Ascending aorta (tissue), 2 donors: ENCODE measurements at places on chromosomes 3 and 15.

GRCh38 chr3:59152943-59153342 is 103.1 kb upstream of the CFAP20DC start:
- DNase-seq: no peak

GRCh38 chr3:36871379-36872126 is 73.3 kb downstream of the TRANK1 start:
- no peak for DNase-seq

- DNase-seq: no peak
Observed at GRCh38 chr3:43334976-43335375, 48.6 kb downstream of the SNRK start.

DNA sequence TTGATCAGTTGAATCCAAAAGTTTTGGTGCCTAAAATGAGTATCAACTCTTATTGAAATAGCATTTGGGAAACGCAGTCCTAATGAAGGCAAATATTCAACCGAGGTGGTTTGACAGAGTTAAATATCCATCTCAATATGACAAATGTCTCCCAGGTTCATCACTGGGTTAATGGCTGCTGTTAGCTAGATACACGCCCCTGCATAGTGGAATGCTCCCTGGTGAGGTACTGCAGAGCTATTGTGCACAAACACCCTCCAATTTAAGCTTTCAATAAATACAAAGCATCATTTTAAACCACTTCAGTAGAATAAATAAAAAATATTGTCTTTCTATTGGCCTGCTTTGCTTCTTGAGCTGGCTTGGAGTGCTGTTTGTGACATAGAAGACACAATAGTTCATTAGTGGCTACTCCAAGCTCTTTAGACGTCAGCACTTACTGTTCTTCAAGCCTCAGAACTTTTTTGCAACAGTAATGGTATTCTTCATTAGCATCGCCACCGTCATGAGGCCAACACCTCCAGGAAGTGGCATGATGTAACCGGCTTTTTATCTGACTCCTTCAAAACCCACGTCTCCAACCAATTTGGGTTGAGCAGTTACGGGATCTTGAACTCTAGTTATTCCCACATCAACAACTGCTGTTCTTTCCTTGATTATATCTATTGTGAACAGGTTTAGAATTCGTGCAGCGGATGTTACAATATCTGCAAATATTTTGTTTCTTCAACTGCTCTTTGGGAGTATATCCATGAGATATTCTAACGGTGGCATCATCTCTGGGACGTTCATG is 1159.6 kb upstream of the EPHA6 start:
- no peak for DNase-seq

GRCh38 chr3:69379661-69380060 is 6.2 kb downstream of the FRMD4B start:
- DNase-seq: no peak

DNA sequence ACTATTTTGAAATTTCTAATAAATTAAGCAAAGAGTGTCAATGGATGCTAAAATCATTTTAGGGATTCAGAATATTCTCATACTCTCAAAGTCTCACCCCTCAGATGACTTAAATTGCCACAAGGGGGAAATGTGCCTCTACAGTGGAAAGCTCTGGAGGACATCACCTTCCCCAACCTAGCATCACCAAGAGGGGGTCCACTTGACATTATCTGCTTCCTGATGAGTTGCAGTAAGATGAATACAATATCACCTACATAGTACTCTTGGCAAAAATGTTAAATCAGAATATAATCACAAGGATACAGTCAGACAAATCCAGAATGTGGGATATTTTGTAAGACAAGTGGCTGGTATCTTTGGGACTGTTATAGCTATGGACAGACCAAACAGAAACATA is 290.1 kb downstream of the MFSD1 start:
- DNase-seq: no peak

- DNase-seq: no peak
Observed at GRCh38 chr3:178236555-178237277, 299.5 kb upstream of the KCNMB2 start.

DNA sequence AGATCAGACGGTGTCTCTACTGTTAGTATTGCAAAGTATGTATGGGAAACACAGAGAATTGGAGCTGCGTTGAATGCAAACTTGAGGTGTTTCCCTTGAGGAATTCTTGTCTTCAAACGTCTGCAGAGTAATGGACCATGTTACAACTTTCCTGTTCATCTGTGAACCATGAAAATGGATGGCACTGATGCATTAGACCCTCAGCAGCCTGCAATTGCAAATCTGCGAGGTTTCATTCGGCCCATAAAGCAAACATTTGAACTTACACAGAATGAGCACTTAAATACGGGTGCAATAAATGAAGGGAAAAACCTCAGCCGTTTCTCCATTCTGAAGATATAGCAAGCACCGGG is 49.7 kb downstream of the LRRN1 start:
- no peak for DNase-seq

DNA sequence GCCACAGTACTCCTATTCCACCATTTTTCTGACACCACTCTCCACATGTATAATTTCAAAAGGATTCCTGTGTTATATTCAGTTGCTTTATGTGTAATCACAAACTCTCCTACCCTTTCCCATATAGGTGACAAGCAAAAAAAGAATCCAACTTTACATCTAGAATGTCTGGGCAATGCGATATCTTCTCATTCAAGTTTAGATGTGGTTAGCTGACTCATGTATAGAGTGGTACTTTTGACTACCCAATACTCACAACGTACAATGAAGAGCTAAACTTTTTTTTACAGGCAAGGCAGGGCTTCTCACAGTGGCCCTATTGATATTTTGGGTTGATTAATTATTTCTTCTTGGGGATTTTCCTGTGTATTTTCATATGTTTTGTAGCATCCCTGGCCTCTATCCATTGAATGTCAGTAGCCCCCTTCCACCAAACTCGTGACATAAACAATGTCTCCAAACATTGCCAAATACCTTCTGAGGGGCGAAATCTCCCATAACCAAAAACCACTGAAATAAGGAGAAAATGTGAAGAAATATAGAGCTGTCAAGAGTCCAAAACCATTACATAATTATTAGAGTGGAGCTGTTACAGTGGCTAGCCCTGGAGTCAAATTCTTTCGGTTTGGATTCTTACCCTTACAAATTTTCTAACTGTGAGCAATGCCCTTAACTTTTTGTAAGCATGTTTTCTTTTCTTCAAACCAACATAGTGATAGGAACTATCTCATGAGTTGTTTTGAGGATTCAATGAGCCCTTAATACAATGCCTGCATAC is 342.6 kb downstream of the NSUN3 start:
- DNase-seq: no peak

DNA sequence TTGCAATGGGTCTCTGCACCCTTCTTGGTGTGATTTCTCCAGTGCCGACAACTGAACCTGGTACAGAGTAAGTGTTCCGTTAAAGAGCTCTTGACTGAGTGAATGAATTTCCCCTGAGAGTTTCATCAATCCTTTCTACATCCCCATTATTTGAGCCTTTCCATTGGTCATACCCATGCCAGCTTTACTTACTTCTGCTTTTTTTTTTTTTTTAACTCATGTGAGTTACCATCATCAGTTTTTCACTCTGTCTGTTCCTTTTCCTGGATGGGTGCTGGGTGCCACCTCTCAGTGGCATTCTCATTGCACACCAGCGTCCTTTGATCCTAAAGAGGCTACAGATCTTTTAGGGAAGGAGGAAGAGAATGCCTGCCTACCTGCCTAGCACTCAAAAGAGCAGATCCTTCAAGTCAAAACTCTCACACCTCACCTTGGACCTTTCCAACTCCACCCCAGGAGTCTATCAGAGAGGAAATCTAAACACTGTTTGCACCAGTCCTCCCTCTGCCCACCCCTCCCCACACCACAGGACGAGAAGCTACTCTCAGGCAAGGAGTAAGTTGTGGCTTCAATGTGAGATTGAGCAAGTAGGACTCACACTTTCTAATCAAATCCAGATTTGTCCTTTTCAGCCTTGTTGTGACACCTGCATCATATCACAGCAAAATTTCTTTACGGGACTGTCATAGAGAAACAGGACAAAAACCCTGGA is 13.1 kb upstream of the USP3 start:
- no peak for DNase-seq

GRCh38 chr3:90184861-90185260 is 1077.4 kb downstream of the EPHA3 start:
- no peak for DNase-seq

DNA sequence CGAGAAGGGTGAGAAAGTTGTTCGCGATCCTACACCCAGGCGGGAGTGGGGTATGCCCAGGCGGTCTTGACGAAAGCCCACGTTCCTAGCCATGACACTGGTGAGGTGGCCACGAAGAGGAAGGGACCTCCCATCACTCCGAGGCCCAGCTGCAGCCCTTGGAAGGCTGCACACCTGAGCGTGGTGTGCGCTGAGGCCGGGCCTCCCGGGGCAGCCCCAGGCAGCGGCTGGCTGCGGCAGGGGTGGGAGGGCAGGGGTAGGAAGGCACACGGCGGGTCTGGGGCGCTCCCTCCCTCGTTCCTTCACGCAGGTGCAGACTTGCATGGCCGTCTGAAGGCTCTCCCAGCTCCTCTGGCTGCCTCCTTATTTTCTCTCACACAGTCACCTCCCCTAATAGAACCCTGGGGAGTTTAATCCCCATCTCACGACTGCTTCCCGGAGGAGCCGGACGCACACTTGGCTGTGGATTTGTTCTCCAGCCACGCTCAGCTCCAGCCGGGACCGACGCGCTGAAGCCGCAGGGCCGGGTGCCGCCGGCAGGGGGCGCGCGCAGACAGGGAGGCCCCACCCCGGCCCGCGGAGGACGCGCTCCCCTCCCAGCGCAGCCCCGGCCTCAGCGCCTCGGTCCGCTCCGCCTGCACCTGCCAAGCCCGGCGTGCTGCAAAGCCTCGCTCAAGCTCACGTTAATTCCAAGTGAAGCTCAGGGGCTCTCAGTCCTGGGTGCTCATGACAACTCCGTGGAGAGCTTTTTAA is 37.8 kb upstream of the MUC4 start:
- no peak for DNase-seq

GRCh38 chr3:107425033-107425432 is 47.8 kb downstream of the CCDC54 start:
- DNase-seq: no peak

GRCh38 chr3:10444511-10444910 is 60.9 kb downstream of the ATP2B2 start:
- no peak for DNase-seq

- no peak for DNase-seq
Observed at GRCh38 chr3:151062611-151063010, 22.9 kb upstream of the MED12L start.

DNA sequence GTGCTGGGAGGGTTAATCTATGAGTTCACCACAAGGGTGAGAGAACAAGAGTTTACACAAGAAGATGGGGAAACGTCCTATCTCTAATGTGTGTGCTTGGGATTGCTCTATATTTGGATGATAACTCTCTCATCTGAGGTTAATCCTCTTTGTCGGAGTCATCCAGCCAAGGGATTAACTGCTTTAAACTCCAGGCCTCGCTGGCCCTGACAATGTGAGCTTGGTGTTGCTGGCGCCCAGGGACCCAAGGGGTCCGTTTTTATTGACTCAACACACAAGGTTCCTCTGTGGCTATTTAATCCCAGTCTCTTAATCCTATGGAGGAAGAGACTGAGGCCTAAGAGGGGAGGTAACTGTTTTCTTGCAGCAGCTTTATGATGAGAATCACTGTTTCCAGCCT is 14.2 kb downstream of the SV2B start:
- DNase-seq: no peak

DNA sequence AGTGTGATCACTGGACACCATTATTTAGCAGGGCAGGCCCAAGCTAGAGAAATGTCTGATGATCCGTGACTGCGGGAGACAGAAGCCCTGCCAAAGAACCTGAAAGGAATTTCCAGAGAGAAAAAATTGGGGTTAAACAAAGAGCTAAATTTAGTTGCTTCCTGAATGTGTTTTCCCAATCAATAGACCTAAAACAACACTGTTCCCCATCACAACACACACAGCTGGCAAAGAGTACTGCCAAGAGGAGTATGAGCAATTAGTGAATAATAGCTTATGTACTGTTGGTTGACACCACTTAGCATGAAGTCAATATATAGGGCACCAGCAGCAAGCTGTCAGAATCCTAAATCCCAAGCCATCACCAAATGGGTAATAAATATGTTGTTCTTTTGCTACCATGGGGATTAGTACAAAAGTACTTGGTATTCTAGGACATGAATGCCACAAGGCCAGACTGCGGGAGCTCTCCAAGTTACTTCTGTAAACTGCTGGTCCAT is 35.7 kb downstream of the CLK3 start:
- no peak for DNase-seq

- DNase-seq: no peak
Observed at GRCh38 chr3:140724856-140725812, 47.3 kb downstream of the TRIM42 start.

DNA sequence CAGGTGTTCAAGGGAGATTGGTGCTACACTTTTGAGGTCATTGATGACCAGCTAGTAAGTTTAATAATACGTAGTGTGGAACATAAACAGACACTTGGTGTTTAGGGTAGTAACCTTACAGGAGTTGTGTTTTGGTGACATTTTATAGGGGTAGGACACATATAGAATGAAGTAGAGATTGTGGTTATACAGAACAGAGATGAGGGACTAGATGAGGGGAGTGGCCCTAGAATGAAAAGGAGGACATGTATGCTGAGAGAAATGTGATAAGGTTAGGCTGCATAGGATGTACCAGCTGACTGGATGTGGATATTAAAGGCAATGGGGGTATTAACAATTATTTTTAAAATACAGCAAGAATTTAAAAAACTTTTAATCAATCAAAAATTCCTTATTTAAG is 8.0 kb downstream of the MBNL1 start:
- DNase-seq: no peak

DNA sequence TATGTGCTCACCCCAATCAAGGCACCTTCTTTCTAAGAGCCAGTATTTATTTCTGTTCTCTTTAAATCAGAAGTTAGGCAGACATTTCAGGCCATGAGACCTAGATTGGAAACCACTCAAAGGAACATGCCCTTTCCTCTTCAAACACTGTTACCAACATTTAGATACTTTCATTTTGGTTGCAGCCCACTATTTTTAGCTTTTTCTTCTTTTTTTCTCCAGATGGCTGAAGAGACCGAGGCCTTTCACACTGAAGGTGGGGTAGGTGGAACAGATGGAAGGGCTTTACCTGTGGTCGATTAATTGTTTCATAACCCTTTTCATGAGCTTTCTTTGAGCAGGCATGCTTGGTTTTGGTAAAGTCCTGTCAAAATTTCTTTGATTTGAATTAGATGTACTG is 10.9 kb upstream of the LZTFL1 start:
- no peak for DNase-seq

- no peak for DNase-seq
Observed at GRCh38 chr3:117128872-117129271, 419.3 kb downstream of the TUSC7 start.

GRCh38 chr3:136377508-136377907 is 127.4 kb downstream of the PCCB start:
- no peak for DNase-seq

GRCh38 chr3:43086460-43087165 is 19.3 kb downstream of the POMGNT2 start:
- no peak for DNase-seq
